Activated naive CD4-positive, alpha-beta T cell (primary cell): ENCODE measurements at places on chromosomes 4 and X.

DNA sequence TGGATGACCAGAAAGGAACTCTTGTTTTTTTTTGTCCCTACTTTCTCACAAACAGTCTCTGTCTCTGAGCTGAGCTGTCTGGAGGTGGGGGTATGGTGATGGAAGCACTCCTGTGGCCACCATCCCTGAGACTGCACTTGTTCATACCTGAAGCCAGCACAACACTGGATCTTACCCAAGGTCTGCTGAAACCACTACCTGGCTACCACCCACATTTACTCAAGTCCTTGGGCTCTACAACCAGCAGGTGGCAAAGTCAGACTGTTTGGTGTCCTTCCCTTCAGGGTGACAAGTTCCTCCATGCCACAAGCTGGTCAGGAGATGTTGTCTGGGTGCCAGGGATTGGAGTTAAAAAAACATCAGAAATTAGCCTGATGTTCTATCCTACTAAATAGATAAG lies 89.7 kb downstream of the NEXMIF start:
- DNase-seq, result no peak

DNA sequence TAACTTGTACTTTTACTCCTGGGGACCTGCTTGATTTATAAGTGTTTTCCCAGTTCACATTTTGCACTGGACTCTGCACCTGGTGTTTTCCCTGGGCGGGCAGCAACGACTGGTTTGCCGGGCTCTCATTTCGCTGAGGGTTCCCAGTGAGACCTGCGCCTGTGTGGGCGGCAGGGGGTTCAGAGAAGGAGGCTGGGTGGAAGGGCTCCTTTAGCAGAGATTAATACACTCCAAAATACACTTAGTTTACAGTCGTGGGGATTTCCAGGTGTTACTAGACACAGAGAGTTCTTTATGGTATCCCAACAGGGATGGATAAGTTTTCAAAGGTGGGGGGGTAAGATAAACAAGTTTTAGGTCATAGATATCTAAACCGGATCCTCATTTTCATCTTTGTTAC lies 53.0 kb upstream of the SHISA3 start:
- DNase-seq, result no peak

- no peak for DNase-seq
Observed at GRCh38 chr4:28117084-28117682, 1256.5 kb downstream of the STIM2 start.

- DNase-seq, result no peak
Observed at GRCh38 chr4:24513718-24514117, 70.6 kb downstream of the DHX15 start.

DNA sequence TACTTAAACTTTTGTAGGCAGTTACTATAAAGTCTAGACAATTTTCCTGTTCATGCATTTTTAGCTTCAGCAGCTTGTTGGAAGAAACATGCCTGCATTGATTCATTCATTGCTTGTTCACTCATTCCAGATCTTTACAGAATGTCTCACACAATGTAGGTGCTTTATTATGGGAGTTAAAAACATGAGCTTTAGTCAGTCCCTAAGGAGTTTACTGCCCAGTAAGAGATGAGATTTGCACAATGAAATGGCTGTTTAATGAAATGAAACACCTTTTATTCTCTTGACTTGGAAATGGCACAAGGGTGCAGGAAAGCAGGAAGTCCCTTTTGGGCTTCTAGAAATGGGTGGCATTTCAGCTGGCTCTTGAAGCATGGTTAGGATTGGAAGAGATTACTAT lies 2.9 kb downstream of the NOCT start:
- no peak for DNase-seq

DNA sequence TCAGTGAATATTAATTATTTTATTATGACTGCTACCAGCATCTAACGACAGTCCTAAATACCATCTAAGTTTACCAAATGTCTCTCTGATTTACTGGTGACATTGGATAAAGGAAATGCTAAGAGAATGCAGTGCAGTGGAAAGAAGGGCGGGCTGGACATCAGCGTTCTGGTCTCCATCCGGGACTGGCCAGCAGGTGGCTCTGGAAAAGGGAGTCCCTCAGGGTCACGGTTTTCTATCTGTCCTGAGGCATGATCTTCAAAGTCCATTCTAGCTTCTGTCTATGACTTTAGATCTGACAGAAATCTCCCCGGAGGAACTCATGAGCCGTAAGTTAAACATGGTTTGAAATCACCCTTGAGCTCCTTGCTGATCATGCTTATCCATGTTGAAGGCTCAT lies 3.3 kb downstream of the TRIM2 start:
- DNase-seq, result no peak
